NCI-H2029 (cell line): ENCODE measurements at places on chromosomes 2 and 18.

- no peak for DNase-seq
These were observed 92.5 kb upstream of the LRATD1 start for GRCh38 chr2:14540015-14540414.

DNA sequence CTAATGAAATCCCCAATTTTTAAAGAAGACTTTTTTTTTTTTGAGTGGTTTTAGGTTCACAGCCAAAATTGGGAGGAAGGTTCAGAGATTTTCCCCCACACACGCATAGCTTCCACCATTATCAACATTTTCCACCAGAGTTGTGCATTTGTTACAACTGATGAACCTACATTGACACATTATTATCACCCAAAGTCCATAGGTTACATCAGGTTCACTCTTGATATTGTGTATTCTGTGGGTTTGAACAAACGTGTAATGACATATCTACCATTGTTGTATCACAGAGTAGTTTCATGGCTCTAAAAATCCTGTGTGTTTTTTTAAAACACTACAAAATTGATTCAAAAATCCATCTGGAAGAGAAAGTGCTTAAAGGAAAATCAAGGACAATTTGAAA is 101.8 kb downstream of the TANC1 start:
- no peak for DNase-seq

DNA sequence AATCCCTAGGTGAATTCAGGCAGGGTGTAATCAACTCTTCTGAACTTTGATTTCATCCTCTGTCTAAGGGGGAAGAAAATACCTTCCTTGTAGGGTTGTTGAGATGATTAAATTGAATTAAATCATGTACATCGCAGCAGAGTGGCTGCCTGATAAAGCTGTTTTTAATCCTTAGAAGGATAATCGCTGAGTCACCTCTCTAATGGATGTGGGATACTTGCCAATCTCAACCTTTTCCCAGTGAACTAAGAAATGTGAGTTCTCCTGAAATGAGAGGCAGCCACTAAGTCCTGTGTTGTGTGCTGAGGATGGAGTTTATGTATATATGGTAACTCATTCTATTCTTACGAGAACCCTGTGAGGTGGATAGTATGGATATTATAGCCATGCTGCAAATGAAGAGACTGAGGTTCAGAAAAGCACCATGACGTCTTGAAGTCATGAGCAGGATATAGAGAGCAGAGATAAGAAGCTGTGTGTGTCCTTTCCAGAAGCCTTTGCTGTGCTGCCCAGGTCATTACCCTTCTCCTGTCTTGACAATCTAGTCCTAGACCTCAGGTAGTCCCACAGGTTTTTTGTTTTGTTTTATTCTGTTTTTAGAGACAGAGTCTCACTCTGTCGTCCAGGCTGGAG is 93.3 kb downstream of the HNRNPLL start:
- no peak for DNase-seq

- DNase-seq: peak; percentile 47
These were observed 76.2 kb upstream of the YWHAQ start for GRCh38 chr2:9707008-9707407.
